Stimulated activated CD8-positive, alpha-beta memory T cell treated with anti-CD3 and anti-CD28 coated beads, Interleukin-2, amount 100 ng/mL, for 1 hour (primary cell): ENCODE measurements at places on chromosomes 16 and 17.

GRCh38 chr16:78925083-78925767 is 675.3 kb downstream of the MAF start:
- DNase-seq: no peak

DNA sequence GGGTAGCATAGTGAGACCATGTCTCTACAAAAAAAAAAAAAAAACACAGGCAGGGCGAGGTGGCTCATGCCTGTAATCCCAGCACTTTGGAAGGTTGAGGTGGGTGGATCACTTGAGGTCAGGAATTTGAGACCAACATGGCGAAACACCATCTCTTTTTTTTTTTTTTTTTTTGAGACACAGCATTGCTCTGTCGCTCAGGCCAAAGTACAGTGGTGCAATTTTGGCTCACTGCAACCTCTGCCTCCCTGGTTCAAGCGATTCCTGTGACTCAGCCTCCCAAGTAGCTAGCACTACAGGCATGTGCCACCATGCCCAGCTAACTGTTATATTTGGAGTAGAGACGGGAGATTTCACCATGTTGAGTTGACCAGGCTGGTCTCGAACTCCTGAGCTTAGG is 5.1 kb downstream of the RAMP2 start:
- DNase-seq: no peak

DNA sequence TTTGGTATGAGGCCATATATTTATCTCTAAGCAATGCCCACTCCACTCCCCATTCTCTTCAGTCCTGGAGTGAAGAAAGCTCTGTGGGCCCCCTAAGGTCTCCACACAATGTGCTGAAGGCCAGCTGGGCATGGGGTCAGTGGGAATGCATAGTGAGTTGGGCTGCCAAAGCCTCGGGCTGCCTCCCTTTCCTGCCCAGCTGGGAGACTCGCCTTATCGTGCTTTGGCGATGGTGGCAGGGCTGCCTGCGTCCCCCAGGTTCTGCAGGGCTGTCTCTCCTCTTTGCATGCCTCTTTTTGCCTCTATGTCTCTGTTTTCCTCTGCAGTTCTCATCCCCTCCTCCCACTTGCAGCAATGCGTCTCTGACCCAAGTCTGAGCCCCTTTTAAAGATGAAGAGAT is 116.5 kb downstream of the CYLD start:
- no peak for DNase-seq

GRCh38 chr16:87812200-87812656 is 46.4 kb upstream of the KLHDC4 start:
- no peak for DNase-seq

DNA sequence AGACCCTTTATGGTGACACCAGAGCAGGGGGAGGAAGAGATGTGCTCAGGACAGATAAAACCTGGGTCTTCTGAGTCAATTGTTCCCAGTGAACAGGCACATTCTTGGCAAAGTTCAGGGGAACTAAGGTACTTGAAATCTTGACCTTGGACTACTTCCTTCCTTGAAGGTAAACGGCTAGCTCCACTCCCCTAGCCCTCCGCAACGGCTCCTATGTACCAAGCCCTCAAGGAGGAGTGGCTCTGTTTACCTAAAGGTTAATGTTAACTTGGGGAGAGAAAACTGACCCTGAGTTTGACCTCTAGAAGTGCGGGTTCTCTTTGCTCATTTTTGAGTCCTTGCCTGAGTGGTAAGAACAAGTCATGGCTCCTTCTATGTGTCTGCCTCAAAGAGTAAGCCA is 7.8 kb downstream of the TTLL6 start:
- DNase-seq: no peak

GRCh38 chr17:33199571-33200510 is 93.3 kb downstream of the ASIC2 start:
- DNase-seq: no peak

- no peak for DNase-seq
Measured at GRCh38 chr17:3003296-3004149, 59.9 kb downstream of the OR1D5 start.

- DNase-seq: no peak
Measured at GRCh38 chr17:61143026-61143425, 256.6 kb upstream of the TBX2 start.

- DNase-seq: no peak
Measured at GRCh38 chr16:18050777-18051176, 285.8 kb downstream of the NPIPA8 start.

DNA sequence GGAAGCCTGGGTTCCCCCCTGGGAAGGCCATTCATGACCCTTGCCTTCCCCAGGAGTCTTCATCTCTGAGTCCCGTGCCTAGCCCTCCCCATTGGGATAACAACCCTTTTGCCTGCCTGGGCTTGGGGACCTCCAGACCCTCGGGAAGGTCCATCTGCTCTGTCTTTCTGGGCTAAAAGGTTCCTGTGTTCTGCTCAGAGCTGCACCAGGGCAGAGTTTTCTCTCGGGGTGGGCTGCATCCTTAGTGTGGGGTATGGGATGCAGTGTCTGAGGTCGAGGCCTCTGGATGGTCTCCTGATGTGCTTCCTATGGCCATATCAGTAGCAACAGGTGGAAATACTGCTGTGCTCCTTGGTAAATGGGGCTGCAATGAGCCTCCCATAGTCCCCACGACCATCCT is 22.9 kb upstream of the PLLP start:
- DNase-seq: no peak

GRCh38 chr17:37527249-37527851 is 37.7 kb downstream of the DUSP14 start:
- DNase-seq: no peak

DNA sequence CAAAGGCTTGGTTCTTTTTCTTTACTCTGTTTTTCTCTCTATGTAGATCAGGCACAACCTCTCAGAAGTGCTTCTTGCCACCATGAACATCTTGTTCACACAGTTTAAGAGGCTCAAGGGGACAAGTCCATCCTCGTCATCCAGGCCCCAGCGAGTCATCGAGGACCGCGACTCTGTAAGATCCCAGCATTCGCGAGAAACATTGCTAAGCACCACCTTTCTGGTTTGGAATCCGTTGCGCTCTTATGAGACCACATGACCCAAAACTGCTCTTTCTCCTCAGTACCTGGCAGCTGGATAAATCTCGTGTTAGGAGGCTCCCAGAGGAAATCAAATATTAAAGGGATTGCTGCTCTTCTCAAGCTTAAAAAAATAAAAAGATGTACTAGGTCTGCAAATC is 23.3 kb upstream of the SLC12A3 start:
- no peak for DNase-seq

- DNase-seq: no peak
Measured at GRCh38 chr16:54375071-54375470, 88.5 kb upstream of the IRX3 start.

GRCh38 chr17:2418572-2418971 is 17.7 kb upstream of the MNT start:
- no peak for DNase-seq

DNA sequence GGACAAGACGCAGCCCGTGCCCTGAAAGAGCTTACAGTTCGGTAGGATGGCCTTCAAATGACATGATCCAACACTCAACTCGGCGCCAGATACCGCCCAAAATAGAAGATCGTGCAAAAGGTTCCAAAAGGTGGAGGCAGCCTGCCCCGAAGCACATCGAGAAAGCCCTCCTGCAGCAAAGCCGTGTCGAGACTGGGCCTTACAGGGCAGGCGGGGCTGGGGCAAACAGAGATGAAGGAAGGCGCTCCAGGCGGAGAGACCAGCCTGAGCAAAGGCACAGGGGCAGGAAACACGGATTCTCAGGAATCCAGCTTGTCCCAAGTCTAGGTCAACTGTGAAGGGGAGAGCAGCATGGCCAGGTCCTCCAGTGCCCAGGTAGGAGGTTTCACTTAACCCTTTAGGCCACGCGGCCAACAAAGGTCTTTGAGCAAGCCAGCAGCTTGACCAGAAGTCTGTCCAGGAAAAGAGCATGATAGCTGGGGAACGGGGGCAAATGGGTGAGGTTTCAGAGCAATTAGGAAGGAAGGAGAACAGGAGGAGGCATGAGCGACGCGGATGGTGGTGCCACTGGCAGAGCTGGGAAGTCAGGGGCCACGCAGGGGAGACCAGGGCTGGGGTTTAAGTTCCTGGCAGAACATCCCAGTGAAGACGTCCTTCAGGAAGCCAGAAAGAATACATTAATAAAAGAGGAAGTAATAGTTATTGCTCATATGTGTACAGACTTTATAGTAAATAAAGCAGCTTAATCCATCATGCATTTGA is 21.2 kb upstream of the EIF1 start:
- DNase-seq: no peak

DNA sequence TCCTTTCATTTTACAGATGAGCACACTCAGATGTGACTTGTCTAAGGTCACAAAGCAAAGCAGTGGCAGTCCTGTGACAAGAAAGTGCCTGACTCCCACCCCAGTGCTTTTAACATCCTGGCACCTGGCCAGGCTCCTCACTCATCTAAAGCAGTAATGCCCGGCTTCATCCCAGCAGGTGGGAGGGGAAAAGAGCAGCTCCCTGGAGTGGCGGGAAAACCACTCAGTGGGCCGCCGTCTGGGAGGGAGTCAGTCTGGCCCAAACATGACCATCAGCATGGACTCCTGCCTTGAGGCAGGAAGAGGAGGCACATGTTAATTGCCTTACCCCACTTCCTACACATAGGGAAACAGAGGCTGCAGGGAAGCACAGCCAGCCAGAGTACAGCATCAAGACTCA is 2.6 kb downstream of the PCGF2 start:
- no peak for DNase-seq

- DNase-seq: no peak
Measured at GRCh38 chr17:45861165-45861564, 16.5 kb downstream of the SPPL2C start.

GRCh38 chr17:70123193-70123592 is 46.1 kb upstream of the KCNJ2 start:
- DNase-seq: no peak

DNA sequence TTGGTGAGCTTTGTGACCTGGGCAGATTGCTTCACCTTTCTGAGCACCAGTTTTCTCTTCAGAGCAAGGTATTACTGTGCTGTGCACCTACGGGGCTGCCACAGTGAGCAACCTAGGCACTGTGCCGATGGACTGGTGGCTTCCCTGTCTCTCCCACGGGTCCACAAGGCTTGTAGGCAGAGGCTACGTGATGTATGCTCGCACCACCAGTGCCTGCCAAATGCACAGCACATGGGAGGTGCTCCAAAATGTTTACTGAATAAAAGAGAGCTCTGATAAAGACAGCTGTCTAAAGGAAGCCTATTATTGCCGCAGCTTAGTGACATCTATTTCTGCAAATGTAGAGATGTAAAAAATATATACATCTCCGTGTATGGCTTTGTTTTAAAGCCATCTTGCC is 139.2 kb downstream of the CDK5R1 start:
- DNase-seq: no peak

DNA sequence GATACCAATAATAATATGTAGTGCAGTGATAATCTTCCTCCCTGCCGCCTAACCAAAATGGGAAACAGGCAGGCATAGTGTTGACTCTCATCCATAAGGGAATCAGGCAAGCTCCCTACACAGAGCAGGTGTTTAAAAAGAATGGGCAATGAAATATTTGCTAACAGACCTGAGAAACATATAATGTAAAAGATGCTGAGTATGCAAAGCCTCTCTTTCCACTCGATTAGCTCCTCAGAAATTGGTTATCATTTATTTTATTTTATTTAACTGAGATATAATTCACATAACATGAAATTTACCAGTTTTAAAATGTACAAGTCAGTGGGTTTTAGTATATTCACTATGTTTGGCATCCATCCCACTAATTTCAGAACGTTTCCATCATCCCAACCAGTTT is 317.7 kb upstream of the TBX2 start:
- no peak for DNase-seq

GRCh38 chr16:58464916-58465731 is 34.8 kb upstream of the NDRG4 start:
- no peak for DNase-seq

DNA sequence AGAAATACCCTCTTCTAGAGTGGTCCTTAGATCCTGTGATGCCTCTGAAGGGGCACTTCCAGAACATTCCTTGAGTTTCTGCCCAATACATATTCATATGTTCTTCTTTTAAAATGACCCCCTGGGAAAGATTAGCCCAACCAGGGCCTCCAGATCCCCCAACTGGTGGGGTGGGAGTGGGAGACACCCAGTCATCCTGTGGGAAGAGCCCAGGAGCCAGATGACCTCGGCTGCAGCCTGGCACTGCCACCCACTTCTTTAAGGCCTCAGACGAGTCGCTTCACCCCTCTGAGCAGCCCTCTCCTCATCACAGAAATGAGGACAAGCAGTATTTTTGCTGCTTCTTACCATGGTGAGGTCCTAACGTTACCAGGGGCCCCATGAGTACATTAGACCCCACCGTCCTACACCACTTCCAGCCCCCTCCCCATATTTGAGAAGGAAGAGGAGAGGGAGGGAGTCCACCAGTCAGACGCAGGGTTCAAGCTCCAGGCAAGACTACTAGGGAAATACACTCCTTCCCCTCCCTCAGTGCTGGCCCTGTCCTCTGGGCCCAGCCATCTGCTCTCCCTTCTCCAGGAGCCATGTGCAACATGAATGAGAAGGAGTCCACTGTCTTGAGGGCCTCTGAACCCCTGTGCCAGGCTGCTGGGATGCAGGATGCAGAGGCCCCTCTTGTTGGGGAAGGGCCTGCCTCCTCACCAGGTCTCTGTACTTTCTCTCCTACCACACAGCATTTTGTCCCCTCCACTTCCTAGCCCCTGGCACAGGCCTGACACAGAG is 11.8 kb downstream of the MPO start:
- DNase-seq: no peak

- no peak for DNase-seq
Measured at GRCh38 chr17:75476752-75477489, 20.5 kb downstream of the TMEM94 start.

GRCh38 chr17:48543107-48543853 is 1.6 kb downstream of the HOXB2 start:
- no peak for DNase-seq

DNA sequence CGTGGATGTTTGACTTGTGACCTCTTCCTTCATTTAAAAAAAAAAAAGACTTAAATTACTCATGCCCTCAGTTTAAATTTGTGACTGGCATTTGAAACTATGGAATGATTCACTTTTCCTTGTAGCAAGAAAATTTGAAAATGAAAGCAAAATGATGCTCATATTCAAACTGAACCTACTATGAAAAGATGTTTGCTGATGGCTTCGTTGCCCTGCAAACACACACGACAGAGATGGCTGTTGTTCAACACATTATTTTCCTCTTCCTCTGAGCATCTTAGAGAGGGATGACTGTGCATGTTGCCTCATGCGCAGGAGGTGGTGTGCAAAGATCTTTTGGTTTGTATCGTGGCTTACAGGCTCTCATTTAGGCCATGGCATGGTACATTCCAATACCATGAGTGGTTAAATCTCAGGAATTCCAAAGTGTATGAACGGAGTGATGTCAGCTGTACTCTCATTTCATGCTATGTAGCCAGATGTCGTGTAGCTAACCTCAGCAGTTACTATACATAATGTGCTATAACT is 164.5 kb downstream of the PRKCA start:
- DNase-seq: no peak

DNA sequence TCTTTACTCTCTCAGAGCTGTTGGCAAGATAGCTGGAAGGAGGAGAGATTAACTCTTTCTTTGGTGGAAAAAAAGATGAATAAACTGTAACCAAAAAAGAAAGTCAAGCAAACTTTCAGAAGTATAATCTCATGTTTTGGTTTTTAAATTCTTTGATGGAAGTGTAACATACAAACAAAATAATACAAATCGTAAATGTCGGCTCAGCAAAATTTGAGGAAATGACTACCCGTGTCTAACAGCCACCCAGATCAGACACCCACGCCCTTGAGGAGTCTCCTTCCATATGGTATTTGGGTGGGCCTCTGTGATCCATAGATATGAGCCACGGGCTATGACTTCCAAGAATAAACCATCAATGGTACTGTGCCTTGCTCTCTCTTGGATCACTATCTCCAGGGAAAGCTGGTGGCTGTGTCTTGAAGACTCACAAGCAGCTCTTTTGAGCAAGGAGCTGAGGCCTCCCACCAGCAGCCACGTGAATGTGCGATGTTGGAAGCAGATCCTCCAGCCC is 9.6 kb upstream of the CD300C start:
- DNase-seq: no peak
